NCI-H1436 treated with DMSO at 0.1 percent for 48 hours (cell line): ENCODE measurements at places on chromosomes 4 and X.

DNA sequence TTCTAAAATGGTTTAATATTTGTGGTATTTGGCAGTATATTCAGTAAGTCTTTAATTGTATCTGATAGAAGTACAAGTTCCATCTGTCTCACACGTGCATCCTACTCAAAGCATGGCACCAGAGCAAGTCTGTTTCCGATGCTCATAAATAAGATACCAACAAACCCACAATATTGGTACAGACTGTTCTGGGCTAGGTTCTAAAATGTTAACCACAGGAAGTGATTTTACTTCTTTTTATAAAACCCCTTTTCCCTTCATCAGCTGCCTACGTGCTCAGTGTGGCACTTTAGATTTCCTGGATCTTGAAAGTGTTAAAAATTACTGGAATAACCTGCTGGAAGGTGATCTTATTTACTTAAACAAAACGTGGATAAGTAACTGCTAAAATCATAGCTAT lies 165.1 kb downstream of the CFAP299 start:
- DNase-seq, result no peak

- no peak for DNase-seq
These were observed at the start of gene IL2RG for GRCh38 chrX:71111141-71111843. Gene IL2RG (minus strand): TSS chrX:71111577. CDS start chrX:71111539, 38 bp downstream.

GRCh38 chr4:139606103-139606502 lies 50.1 kb upstream of the SETD7 start:
- DNase-seq, result no peak

DNA sequence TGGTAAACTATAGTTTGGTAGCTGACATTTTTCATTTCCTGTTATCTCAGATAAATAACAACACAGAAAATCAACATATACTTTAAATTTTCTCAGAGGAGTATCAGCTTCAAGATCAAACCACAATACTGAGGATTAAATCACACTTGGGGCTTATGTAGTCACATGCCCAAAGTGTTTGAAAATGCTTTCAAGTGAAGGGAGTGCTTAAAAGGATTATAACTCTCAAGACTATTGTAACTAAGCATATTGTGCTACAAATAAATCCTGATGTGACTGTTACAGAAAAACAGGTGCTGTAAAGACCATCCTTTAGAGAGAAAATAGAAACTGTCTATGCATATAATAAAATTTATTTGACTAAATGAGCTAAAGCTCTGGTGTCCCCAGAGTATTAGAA lies 887.6 kb downstream of the ADGRL3 start:
- no peak for DNase-seq

GRCh38 chr4:54373718-54374210 lies 144.7 kb downstream of the PDGFRA start:
- no peak for DNase-seq

DNA sequence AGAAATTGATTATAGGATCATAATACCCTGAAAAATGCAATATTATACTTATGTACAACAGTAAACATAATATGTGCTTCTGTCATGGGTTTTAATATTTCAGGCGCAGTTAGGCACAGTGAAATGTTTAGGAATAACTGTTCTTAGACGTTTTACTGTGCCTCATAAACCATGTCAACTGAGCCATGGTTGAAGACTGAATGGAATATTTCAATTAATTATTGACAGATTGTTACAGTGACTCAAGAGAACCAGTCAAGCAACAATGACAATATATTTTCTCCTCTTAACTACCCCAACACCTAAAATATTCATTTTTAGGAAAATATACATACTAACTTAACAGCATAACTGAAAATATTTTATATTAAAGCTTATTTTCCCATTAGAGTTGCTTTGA lies 852.7 kb upstream of the FRG1 start:
- DNase-seq, result no peak

DNA sequence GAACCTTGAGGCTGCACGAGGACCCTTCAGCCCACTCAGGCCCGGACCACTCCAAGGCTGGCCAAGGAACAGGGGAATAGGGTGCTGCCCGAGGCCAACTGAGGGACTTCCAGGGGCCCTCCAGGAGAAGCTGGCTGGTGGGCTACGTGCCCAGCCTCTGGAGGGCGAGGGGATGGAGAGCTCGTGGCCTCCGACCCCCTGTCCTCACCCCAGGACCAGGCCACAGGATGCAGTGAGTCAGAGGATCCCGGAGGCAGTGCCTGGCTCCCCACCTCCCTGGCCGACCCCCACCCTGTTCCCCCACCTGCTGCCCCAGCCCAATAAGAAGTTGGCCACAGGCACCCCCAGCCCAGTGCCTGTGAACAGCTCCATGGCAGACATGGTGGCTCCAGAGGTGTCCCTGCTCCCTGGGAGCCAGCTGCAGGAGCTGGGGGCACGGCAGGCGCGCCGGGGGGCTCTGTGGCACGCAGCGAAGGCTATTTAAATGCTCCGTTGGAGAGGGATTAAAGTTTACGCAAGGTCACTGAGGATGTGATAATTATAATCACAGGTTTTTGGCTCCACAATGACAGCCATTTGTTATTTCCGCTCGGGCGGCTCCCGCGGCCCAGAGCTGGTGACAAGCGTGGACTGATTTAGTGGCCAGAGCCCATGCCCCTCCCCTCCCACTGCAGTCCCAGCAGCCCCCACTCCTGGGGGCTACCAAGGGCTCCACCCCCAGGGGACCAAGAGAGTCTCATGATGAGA lies 95.7 kb upstream of the NKX1-1 start:
- DNase-seq, result no peak

DNA sequence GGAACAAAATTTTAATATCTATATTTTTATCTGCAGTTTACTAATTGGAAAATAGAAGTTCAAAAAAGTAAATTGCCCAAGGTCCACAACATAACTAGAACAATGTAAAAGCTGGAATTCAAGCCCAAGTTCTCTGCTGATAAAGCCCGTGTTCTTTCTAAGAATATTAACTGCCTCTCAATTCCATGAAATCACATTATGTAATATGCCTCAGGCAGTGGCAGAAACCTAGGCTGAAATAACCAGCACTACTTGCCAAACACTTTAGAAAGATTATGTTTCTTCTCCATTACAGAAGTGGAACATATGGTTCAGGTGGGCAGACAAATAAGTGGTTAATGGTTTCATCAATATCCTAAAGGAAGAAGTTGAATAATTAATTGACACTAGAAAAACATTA lies 56.7 kb upstream of the ADGRL3 start:
- no peak for DNase-seq

GRCh38 chr4:1402516-1403091 lies 3.6 kb downstream of the NKX1-1 start:
- no peak for DNase-seq

DNA sequence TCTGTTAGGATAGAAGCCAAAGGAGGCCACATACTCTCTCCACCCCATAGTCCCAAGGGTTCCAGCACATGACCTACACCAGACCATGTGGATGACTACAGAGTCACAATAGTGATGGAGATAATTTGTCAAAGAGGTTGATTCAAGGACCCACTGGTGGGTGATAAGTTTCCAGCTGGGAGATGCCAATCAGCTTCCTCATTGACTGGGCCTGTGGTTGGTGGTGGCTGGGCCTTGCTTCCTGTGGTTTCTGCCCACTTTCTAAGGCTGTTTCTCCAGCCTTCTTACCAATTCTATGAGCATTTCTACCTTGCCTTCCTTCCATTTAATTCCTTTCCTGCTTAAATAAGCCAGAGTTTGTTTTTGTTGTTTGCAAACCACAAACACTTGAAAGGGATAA lies 95.5 kb upstream of the CPEB2 start:
- DNase-seq, result no peak

DNA sequence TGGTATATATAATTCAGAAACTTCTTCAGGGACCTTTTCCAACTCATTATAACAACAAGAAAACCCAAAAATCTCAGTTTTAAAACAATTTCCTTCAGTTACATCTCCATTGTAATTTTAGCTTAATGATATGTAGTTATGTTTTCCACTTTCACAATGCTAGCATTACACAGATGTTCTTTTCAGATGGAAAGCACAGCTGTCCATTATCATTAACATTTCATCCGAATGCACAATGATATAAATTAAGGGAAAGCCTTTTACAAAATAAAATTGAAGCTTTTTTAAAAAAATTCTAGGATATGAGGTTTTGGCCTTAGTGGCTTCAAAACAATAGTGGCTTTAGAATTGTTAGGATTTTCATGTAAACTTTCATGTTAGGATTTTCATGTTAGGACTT lies 389.2 kb downstream of the ADAM29 start:
- DNase-seq, result no peak

GRCh38 chr4:48380583-48381167 lies 39.3 kb downstream of the SLAIN2 start:
- DNase-seq, result no peak

- no peak for DNase-seq
These were observed 40.5 kb upstream of the RASGEF1B start for GRCh38 chr4:81512001-81512756.

GRCh38 chr4:84856468-84857049 lies 109.9 kb downstream of the WDFY3 start:
- no peak for DNase-seq

- no peak for DNase-seq
These were observed 20.9 kb downstream of the CLRN2 start for GRCh38 chr4:17535906-17536305.

- DNase-seq, result no peak
These were observed 14.0 kb downstream of the SLIT2 start for GRCh38 chr4:20265726-20266125.

GRCh38 chr4:97374526-97374925 lies 768.8 kb downstream of the STPG2 start:
- DNase-seq, result no peak

- no peak for DNase-seq
These were observed 136.6 kb upstream of the OTUD4 start for GRCh38 chr4:145316897-145317574.

GRCh38 chr4:7167706-7168105 lies 24.6 kb upstream of the SORCS2 start:
- no peak for DNase-seq

DNA sequence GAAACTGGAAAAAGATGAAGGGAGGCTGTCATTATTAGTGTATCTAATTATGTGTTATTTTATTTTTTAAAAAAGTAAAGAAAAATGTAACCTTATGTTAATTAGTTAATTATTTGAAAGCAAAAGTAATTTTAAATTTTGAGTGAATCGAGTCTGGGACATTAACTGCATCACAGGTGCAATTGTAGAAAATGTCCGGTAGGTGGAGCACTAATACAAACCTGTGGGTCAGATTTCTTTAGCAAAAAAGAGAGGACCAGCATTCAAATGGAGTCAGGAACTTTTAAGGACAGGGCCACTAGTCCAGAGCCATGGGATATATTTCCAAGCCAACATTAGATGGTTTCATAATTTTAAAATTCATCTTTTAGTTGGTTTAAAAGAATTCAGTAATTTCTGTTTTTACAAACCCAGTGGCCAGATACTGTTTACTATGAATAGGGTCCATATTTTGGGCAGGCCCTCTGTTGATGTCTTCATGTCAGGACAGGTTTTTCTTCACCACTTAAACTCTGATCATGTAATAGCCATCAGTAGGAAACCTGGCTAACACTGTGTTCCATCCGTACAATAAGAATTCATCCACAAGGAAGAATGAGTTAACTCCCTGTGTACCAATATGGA lies 27.2 kb downstream of the BST1 start:
- DNase-seq, result no peak

DNA sequence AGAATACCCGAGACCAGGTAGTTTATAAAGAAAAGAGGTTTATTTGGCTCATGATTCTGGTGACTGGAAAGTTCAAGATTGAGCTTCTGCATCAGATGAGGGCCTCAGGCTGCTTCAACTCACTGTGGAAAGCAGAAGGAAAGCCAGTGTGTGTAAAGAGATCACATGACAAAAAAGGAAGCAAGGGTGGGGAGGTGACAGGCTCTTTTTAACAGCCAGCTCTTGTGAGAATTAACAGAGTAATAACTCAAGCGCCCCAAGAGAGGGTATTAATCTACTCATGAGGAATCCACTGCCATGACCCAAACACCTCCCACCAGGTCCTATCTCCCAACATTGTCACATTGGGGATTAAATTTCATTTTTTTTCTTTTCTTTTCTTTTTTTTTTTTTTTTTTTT lies 6.3 kb upstream of the YIPF6 start:
- DNase-seq, result no peak

DNA sequence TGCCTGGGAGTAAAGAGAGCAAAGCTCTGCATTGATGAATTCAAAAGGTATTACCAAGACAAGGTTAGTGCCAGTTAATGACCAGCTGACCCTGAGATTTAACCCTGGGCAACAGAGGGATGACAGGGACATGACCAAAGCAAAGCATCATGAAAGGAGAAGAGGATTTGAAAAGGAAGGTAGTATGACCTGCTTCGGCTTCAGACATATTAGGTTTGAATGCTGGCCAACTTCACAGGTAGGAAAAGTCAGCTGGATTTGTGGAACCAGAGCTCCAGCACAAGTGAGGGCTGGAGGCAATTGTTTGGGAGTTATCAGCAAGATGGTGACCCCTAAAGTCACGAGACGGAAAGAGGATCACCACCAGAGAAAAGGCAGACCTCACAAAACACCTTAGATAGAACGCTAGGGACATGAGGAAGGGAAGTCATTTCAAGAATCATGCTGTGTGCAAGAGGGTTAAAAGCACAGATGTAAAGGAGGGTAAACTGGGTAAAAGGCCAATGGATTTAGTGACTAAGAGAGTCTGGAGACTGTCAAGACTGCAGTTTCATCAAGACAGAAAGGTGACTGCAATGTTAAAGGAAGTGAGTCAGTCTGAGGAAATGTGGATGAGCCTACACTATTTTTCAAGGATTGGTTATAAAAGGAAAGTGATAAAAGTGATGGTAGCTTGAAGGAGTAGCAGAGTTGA lies 45.6 kb downstream of the SH3RF1 start:
- DNase-seq, result no peak

DNA sequence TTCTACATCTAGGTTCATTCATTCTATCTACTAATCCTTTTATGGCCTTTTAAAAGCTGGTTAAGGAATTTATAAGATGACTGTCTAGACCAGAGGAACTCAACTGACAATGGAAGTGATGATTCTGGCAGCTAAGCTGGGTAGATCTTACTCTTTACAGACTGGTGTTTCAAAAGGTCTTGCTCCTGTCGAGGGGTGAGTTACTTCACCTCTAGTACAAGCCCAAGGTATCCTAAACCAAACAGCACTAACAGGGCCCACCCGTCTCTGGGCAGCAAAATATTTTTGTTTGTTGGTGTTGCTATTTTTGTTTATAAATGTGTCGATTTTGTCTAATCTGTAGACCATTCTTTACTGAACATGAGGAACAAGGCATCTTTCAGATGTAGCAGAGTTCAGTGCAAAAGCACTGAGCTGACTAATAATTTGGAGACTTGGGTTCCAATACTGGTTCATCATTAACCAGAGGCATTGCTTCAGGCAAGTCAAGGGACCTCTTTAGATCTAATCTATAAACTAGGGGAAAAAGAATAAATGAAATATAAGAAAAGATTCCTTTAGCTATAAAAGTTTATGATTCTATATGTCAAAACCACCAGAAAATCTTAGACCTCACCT lies 90.3 kb upstream of the FRG1 start:
- no peak for DNase-seq

GRCh38 chr4:108620933-108621905 lies 843 bp downstream of the RPL34 start:
- no peak for DNase-seq
